GF-D8 (cell line): ENCODE measurements at places on chromosomes 1 and 21.

GRCh38 chr1:211875541-211875940 lies 45.0 kb upstream of the LPGAT1 start:
- DNase-seq, result no peak

DNA sequence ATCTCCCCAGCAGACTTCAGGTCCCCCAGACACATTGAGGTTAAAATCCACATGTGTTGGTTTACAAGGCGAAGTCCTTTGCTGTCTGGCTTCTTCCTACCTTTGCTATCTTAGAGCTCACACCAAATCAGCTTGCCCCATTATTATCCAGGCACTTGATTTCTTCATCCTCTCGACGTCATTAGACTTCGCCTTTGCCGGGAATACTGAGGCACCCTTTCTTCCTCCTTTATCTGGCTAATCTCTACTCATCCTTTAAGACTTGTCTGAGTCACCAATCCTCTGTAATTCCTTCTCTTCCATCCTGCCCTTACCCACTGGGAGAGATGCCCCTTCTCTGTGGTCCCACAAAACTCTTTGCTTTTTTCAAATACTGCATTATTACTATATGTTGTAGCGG lies 9.2 kb upstream of the XCL2 start:
- DNase-seq, result no peak

DNA sequence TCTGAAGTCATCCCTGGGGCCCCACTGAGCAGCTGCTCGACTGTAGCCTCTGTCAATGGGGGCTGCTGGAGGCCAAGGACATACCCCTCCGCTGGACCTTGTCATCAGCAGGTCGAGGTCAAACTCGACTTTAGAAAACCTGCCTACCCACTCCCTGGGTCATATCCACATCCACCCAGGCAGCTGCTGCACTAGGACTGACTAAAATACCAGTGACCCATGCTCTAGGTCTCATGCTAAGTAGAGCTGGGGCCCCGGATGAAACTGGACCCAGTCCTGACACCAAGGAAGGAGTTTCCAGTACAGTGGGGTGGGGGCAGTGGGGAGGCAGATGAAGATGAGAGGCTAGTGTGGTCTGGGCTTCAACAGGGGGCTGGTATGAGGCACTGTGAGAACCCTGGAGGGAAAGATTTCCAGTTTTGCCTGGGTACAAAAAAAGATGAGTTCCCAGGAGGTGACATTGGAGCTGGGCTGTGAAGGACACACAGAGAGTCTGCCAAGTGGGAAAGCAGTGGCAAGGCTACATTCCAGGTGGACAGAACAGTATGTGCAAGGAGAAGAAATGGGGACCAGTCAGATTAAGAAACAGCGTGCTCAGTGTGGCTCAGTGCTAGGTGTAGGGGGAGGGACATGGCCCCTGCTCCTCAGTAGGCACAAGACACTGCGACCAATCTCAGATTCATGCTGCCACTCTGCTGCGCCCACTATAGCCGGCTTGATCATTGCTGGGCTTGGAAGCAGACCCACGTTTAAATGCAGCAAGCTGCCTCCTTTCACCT lies 12.4 kb downstream of the SLC2A1 start:
- DNase-seq, result no peak

DNA sequence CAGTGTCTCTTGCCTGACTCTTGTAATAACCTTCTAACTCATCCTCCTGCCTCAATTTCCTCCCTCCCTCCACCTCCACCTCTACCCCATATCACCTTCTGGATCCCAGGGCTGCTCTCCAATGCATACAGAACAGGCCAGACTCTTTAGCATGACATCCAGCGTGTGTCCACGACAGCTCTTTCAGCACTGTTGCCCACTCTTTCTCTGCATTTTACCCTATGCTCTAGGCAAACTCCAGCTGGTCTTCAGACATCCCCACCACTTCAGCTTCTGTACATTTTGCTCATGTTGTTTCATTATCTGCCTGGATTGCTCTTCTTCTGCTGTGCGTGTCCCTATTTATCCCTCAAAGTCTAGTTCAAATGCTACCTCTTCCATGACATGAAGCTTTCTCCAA lies 4.8 kb downstream of the INKA2 start:
- DNase-seq, result no peak

- DNase-seq, result no peak
Observed at GRCh38 chr21:43328958-43329691, 97.8 kb downstream of the SIK1 start.
